ENCODE measurements at places on chromosomes 7 and 10.

DNA sequence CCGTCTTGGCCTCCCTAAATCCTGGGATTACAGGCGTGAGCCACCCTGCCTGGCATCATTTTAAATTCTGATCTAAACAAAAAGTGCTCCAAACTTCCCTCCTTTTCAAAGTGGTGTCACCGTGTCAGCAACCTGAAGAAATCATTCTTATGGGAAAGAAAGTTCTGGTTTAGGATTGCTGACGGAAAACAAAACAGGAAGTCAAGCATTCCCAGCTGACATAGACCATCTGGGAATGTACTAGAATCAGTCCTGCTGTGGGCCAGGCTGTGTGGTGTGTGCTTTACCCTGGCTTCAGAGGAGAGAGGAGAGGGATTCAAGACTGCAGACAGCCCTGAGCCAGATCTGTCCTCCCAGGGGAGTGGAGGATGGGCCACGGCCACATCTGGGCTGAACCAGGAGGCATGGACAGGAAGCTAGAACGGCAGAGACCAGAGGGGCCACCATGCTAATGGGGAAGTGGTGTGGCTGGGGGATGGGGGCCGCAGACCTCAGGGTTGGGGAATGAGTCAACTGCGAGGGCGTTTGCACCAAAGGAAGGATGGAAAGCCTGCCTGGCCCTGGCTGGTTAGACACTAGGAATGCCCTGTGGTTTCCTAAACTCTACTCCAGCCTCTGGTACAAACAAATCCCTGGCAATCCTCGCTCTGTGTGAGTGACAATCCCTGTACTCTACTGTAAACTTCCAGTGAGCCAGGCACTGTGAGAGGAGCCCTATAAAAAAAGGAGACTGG is 16.7 kb upstream of the CLIP2 start:
- peak overlapping the region; percentile 38 for H3K27ac ChIP-seq
- DNase-seq, result no peak
- H3K27me3 ChIP-seq, result no peaks in the 10 kb centered on the region
- no peak overlapping the region for H3K4me3 ChIP-seq

DNA sequence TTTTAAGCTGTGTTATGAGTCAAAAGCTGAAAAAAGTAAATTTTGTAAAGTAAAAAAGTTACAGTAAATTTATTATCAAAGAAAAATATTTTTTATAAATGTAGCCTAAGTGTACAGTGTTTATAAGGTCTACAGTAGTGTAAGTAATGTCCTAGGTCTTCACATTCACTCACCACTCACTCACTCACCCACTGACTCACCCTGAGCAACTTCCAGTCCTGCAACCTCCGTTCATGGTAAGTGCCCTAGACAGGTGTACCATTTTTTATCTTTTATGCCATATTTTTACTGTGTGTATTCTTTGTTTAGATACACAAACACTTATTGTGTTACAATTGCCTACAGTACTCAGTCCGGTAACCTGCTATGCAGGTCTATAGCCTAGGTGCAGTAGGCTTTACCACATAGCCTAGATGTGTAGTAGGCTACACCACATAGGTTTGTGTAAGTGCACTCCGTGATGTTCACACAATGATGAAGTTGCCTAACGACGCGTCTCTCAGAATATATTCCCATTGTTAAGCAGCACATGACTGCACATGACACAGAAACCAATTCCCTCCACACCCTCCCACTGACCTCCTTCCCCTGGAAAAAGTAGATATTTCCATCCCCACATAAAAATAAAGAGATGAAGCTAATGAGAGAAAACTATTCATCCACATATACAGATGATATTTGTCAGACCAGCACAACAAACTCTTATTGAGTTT is 44.8 kb upstream of the FGL2 start:
- DNase-seq, result no peak
- H3K27ac ChIP-seq, result no peak overlapping the region
- H3K4me3 ChIP-seq, result no peak overlapping the region

- DNase-seq, result no peak
- H3K4me1 ChIP-seq, result no peaks in the 10 kb centered on the region
- no peak overlapping the region for H3K27ac ChIP-seq
- H3K4me3 ChIP-seq, result no peak overlapping the region
These were observed 223.6 kb downstream of the GATA3 start for GRCh38 chr10:8278099-8278498.

DNA sequence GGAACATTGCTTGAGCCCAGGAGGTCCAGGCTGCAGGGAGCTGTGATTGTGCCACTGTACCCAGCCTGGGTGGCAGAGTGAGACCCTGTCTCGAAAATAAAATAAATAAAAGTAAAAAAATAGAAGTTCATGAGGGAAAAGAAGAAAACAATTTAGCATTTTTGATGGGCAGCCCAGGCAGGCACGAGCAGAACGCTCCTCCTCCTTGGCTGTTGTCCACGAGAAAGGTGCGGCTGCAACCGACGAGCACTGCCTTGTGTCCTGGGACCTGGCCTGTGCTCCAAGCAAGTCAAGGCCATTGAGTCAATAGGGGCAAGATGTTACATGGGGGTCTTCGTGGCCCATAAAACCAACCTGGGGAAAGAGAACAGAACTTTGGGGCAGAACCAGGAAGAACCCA is 25.6 kb downstream of the EBF3 start:
- no peak for DNase-seq
- no peaks in the 10 kb centered on the region for H3K27me3 ChIP-seq
- H3K36me3 ChIP-seq, result no peaks in the 10 kb centered on the region
- H3K4me1 ChIP-seq, result no peaks in the 10 kb centered on the region
- H3K4me3 ChIP-seq, result no peak overlapping the region

GRCh38 chr7:7909376-7909775 is 59.2 kb upstream of the GLCCI1 start:
- no peaks in the 10 kb centered on the region for H3K4me1 ChIP-seq
- no peaks in the 10 kb centered on the region for H3K36me3 ChIP-seq
- no peaks in the 10 kb centered on the region for H3K27me3 ChIP-seq
- no peak overlapping the region for H3K4me3 ChIP-seq
- no peak overlapping the region for H3K27ac ChIP-seq

DNA sequence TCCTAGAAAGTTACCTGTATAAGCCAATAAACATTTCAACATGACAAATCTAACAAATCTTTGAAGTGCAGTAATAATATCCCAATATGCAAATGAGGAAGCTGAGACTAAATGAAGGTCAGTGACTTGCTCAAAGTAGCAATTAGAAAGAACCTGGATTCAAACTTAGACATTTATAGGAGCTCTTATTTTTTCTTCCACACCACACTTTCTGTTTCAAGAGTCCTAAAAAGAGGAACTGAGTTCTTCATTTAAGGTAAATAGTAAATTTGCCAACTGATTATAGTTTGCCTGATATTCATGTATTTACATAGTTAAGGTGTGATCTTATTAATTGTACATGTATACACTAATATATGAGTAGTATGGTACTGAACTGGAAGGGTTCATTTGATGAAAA is 44.0 kb downstream of the KLHDC10 start:
- no peak overlapping the region for H3K4me3 ChIP-seq
- no peaks in the 10 kb centered on the region for H3K27me3 ChIP-seq
- no peaks in the 10 kb centered on the region for H3K4me1 ChIP-seq
- no peak overlapping the region for H3K27ac ChIP-seq

- DNase-seq, result no peak
- H3K4me3 ChIP-seq, result no peak overlapping the region
- H3K27me3 ChIP-seq, result no peaks in the 10 kb centered on the region
- no peaks in the 10 kb centered on the region for H3K36me3 ChIP-seq
- H3K4me1 ChIP-seq, result peaks cover 16% of the 10 kb centered on the region
These were observed 167.4 kb downstream of the TMEM26 start for GRCh38 chr10:61285749-61286148.

GRCh38 chr7:3520206-3520605 is 219.2 kb downstream of the SDK1 start:
- H3K4me1 ChIP-seq, result no peaks in the 10 kb centered on the region
- DNase-seq, result no peak
- H3K27ac ChIP-seq, result no peak overlapping the region
- H3K36me3 ChIP-seq, result no peaks in the 10 kb centered on the region
- no peak overlapping the region for H3K4me3 ChIP-seq

GRCh38 chr10:63374991-63375390 is 90.8 kb downstream of the JMJD1C start:
- no peak for DNase-seq
- no peaks in the 10 kb centered on the region for H3K36me3 ChIP-seq
- no peaks in the 10 kb centered on the region for H3K4me1 ChIP-seq
- no peak overlapping the region for H3K4me3 ChIP-seq

GRCh38 chr10:103740611-103741010 is 114.8 kb downstream of the SH3PXD2A start:
- no peak overlapping the region for H3K27ac ChIP-seq
- DNase-seq, result no peak
- H3K4me3 ChIP-seq, result no peak overlapping the region
- no peaks in the 10 kb centered on the region for H3K27me3 ChIP-seq

DNA sequence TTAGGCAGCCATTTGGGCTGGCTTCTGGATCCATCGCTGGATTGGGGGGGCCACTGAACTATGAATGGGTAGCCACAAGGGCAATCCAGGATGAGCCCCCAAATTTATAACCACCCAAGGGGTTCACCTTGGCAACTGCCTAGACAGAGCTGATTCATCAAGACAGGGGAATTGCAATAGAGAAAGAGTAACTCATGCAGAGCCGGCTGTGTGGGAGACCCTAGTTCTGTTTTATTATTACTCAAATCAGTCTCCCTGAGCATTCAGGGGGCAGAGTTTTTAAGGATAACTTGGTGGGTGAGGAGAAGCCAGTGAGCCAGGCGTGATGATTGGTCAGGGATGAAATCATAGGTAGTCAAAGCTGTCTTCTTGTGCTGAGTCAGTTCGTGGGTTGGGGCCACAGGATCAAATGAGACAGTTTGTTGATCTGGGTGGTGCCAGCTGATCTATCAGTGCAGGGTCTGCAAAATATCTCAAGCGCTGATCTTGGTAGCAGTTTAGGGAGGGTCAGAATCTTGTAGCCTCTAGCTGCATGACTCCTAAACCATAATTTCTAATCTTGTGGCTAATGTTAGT is 57.9 kb downstream of the DNAJB9 start:
- no peaks in the 10 kb centered on the region for H3K36me3 ChIP-seq
- H3K27me3 ChIP-seq, result no peaks in the 10 kb centered on the region
- H3K27ac ChIP-seq, result no peak overlapping the region
- H3K4me1 ChIP-seq, result no peaks in the 10 kb centered on the region
- DNase-seq, result no peak
- H3K4me3 ChIP-seq, result no peak overlapping the region

DNA sequence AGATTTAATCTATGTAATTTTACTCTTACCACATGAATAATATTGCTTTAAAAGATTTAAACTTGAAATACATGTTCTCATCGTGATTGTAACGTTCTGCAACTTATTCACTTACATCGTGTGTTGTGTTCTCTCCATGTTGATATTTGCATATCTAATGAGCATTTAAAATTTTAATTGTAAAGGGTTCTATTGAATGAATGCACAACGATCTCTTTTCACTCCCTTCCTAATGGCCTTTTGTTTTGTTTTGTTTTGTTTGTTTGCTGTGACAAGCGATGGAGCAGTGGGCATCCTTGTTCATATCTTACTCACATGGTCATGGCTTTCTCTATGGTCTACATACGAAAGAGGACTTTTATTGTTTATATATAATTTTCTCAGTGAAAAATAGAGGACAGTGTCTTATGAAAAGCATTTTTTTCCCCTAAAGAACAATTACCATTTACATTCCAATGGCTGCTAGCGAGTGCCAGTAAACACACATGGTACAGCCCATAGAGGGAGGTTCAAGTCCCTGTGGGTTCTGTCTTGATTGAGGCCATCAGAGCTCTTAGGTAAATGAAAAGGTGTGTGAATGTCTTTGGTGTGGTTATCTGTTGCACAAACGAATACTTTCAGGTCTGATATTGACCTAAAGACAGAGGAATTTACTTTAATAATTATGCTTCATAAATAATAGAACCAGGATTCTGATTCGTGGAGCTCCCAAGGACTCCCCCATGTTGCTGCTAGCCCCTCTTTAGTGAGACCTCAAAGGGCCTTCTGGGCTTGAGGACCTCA is 32.4 kb downstream of the BTBD16 start:
- no peaks in the 10 kb centered on the region for H3K4me1 ChIP-seq
- H3K27me3 ChIP-seq, result no peaks in the 10 kb centered on the region

GRCh38 chr10:111984057-111984456 is 199.5 kb downstream of the GPAM start:
- no peak for DNase-seq
- H3K4me1 ChIP-seq, result no peaks in the 10 kb centered on the region
- no peaks in the 10 kb centered on the region for H3K27me3 ChIP-seq
- H3K27ac ChIP-seq, result no peak overlapping the region

DNA sequence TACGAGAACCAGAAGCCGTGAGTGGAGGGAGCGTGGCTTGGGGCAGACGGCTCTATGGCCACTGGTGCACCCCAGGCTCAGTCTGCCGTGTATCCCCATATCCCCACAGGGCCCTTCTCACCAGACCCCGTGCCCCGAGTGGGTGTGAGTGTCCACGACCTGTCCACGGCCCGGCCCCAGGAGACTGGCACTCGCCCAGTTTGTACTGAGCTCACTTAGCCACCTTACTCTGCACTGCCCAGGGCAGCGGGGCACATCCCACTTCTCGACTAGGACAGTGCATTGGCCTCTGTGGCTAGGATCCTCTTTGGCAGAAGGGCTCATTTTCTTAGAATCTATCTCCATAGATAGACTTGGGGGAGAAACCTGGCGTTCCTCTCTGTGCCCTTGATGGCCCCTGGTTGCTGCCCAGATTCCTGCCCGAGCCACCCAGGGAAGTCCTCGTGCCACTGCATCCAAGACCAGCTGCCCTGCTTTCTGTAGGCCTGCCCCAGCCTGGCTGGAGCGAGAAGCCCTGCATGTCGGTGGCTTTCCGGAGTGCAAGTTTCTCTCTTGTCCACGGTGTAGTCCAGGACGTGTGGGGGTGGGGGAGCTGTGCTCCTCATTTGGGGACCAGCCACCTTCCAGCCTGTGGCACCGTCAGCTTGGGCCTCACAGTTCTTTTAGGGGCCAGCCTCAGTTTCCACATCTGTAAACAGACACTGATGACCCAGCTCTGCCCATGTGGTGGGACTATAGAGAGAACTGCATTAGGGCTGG is 11.9 kb downstream of the TMEM120A start:
- no peak overlapping the region for H3K27ac ChIP-seq
- H3K27me3 ChIP-seq, result no peaks in the 10 kb centered on the region
- H3K4me1 ChIP-seq, result no peaks in the 10 kb centered on the region

- H3K4me1 ChIP-seq, result no peaks in the 10 kb centered on the region
- H3K27ac ChIP-seq, result no peak overlapping the region
- no peak overlapping the region for H3K4me3 ChIP-seq
- H3K27me3 ChIP-seq, result no peaks in the 10 kb centered on the region
These were observed 608 bp downstream of the AKR1B10 start for GRCh38 chr7:134527979-134528371.

GRCh38 chr7:2823130-2823529 is 21.0 kb downstream of the GNA12 start:
- no peaks in the 10 kb centered on the region for H3K27me3 ChIP-seq
- no peak overlapping the region for H3K27ac ChIP-seq
- DNase-seq, result no peak
- no peaks in the 10 kb centered on the region for H3K4me1 ChIP-seq
- H3K4me3 ChIP-seq, result no peak overlapping the region
- H3K36me3 ChIP-seq, result no peaks in the 10 kb centered on the region

DNA sequence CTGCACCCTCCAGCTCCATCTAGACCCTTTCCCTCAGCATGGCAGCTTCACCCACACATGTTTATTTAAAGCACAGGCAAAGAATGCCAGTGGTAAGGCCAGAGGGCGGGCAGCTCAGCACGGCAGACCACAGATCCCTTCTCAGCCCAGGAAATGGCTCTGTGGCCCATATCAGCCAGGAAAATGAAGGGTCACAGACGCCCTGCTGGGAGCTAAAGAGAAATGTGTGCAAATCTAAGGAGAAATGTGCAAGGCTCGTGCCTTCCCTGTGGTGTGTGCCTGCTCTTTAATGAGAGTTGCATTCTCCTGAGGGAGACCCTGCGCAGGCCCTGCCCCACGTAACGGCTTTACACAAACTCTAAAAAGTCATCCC is 23.0 kb downstream of the PTPRN2 start:
- H3K4me3 ChIP-seq, result no peak overlapping the region
- H3K4me1 ChIP-seq, result no peaks in the 10 kb centered on the region
- peaks cover 3% of the 10 kb centered on the region for H3K27me3 ChIP-seq
- no peak for DNase-seq
- H3K36me3 ChIP-seq, result no peaks in the 10 kb centered on the region
